ENCODE measurements at places on chromosomes 7 and 10. TPM values are rescaled to one million over a fixed set of nuclear protein-coding genes. Genes with fewer than 3 reads are reported as not detected.

DNA sequence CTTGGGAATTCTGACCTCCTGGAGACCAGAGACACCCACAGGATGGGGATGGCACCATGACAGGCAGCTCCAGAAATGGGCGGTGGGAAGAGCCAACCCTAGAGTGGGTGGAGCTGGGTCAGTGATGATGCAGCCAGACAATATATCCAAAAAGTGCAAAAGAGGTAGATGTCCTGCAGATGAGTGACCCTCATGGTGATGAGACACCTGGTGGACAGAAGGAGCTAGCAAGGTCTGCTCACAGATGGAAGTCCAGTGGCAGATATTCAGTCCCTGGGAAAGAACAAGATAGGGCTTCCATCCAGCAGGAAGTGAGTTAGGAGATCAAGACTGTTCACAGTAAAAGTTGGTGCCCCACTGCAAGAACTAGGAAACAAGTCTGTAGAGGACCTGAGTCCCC, 19.2 kb upstream of the GRB10 start:
- DNase-seq, result no peak

- DNase-seq, result no peak
These were observed 103.4 kb upstream of the ANLN start for GRCh38 chr7:36286226-36286625.

DNA sequence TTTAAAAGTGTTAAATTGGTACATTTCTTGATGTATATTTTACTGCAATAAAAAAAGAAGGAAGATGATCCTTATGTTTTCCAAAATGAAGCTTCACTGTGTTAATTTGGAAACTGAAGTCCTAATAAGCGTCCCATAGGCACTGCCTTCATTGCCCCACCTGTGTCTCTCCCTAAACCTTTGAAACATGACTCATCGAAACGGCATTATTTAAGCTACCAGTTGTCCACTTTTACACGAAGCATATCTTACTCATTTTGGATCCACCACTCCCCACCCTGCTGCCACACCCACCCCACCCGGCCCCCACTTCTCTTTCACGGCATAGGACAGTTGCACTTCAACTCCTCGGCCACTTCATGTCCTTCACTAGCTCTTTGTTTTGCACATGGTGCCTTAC, 85.5 kb downstream of the KIAA1549 start:
- DNase-seq, result no peak

GRCh38 chr10:126321440-126321839, 66.8 kb downstream of the ADAM12 start:
- DNase-seq, result no peak

DNA sequence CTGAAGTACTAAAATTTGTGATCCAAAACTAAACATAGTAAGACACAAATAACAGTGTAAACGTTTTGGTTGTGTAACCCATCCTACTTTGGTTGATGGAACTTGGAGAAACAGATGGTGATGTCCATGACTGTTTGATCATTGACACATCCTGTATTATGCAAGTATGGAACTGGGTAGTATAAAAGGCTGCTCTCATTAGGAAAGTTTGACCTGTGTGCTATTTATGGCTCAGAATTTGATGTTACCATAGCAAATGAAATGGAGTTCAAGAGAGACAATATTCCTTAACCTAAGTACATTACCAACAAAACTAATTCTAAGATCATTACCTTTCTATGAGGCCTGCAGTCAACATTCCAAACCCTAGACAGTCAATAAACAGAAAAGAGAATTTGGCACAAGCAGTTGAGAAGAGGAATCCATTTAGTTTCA, 39.9 kb downstream of the DKK1 start:
- no peak for DNase-seq

DNA sequence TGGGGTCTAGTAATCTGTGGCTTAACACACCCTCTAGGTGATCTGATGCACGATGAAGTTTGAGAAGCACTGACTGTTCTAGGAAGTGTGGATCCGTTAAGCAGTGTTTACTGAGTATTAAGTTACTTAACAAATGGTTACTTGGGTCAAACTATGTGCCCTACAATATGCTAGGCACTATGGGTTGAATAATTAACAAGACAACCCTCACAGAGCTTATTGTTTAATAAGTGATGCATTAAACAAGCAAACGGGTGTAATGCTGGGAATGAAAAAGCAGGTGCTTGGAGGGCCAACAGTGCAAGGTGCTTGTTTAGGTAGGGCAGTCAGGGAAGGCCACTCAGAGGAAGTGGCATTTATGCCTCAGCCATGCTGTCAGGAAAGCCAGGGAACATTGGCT, 378.0 kb upstream of the PODXL start:
- DNase-seq, result no peak

DNA sequence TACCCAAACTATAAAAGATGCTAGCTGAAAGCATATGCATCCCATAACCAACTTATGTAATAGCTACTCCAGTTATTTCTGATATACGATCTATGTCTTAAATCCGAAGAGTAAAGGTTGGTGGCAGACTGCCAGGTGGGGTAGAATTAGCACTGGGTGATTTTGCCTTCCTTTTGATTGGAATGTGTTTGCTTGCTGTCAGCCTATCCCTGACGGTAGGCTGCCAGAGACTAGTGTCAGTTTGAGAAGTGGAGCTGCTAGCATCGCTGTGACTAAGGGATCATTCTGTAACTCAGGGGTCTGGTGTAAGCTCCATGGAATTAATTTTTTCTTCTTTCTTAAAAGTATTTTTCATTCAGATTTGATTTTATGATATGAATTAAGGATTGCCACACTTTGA, 9.5 kb upstream of the SEM1 start:
- DNase-seq, result no peak

- DNase-seq, result no peak
These were observed 236.2 kb upstream of the PITRM1 start for GRCh38 chr10:3408603-3409365.

- no peak for DNase-seq
These were observed 71.8 kb upstream of the GSDME start for GRCh38 chr7:24828891-24829661.

DNA sequence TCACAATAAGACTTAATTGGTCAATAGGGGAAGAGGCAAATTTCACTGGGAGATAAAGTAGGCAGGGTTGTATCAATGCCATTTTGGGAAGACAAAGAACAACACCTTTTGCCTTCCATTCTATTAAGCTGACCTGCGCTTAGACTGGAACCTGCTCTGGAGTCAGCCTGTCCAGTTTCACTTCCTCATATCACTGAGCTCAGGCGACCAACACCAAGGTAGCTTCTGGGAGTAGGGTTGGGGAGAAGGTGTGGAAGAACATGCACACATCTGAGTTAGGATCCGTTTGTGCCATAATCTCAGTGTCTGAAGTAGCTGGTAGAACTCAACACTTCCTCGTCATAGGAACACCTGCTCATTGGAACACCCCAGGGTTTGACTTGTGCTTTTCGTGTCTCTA, 527.4 kb upstream of the IGFBP3 start:
- no peak for DNase-seq

GRCh38 chr10:102651455-102652169, 7.3 kb downstream of the TRIM8 start:
- peak; percentile 55 for DNase-seq

DNA sequence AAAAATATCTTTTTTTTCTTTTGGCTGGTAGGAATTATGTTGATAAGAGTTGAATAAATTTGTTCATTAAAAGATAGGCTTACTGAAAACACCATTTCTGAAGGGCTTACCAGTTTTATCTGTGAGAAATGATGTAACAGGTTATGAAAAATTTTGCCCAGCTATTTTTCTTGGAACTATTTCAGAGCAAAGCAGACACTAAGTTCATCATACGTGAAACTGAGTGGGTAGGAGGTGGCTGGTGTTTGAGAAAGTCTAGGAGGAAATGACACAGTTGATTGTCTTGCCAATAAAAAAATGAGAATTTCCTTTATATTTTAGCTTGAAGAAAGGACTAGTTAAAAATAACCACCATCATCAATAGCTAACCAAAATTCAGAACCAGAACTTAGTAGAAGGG, 6.2 kb upstream of the MRC1 start:
- no peak for DNase-seq

GRCh38 chr10:470339-471003, 219.0 kb downstream of the DIP2C start:
- DNase-seq, result peak; percentile 57

GRCh38 chr10:117964536-117964935, 82.2 kb downstream of the RAB11FIP2 start:
- DNase-seq, result no peak

- DNase-seq, result no peak
These were observed 70.7 kb upstream of the ANTXRL start for GRCh38 chr10:46216003-46216634.

- DNase-seq, result no peak
These were observed 104.6 kb downstream of the WDR37 start for GRCh38 chr10:1160561-1161314.

DNA sequence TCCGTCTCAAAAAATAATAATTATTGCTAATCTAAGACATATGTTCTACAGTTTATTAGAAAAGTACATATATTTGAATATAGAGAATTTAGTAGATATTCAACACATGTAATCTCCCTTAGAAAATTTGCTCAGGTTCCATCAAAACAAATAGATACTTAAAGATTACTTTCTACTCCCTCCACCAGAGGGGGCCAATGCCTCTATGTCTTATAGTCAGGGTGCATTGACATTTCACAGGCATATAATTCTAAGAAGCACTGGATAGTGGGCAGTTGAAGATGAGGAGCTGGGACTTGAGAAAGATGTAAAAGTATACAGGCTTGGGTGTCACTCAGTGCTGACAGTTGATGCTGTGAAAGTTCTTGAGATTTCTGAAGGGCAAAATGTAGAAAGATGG, 301.6 kb upstream of the HPS1 start:
- no peak for DNase-seq

DNA sequence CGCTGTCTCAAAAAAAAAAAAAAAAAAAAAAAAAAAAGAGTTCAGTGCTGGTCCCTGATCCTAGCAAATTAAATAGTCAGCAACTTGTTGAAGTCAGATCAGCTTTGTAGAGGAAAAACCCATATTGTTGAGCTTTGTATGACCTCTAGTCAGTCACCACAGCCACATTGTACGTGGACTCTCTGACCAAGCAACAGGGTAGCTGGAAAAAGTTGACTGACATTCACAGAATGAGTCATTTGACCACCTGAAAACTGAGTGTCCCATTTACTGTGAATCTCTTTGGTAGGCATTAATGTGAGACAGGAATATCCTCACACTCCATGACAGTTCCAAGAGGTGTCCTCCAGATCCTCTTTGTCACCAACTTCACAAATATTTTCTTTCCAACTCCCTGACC, 371.1 kb downstream of the LRRTM3 start:
- no peak for DNase-seq

GRCh38 chr10:106226142-106226541, 938.4 kb downstream of the SORCS1 start:
- DNase-seq, result no peak

DNA sequence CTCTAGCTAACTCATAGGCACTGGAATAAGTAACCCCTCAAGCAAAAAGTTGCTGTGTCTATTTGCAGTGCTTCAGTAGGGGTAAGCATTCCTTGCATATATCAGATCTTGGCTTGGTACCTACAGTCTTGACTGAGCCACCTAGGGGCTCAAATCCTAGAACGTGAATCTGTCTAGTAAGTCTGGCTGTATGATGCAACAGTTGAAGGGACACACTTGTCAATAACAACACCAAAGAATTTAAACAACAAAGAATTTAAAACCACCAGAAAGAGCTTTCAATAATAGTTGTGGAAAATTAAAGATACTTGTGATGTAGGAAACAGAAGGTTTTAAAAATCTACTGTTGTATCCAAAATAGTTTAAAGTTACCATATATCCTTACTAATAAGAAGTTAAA, 65.4 kb downstream of the EBLN1 start:
- no peak for DNase-seq

DNA sequence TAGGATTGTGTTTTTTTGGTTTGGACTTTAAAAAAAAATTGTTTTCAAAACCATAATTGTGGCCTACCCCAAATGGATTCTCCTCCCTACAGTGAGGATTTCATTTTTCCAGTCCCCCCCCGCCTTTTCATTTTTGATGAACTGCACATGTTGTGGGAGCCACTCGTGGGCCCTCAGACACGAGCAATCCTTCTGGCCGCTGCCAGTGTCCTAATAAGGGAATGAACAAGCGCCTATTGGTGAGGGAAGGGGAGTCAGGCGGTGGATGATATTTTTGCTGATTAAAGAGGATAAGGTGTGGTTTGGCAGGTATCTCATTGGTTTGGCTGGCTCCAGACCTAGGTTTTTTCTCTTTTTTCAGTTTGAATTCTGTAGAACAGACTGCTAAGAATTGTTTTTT, 78.7 kb upstream of the AGBL3 start:
- DNase-seq, result no peak

GRCh38 chr7:43085017-43085416, 27.4 kb upstream of the HECW1 start:
- DNase-seq, result no peak

The SLC26A5 gene
- 0.78 TPM for total RNA-seq

The DLX5 gene
- total RNA-seq, result 1.1 TPM

The PRKAR2B gene
- 4.8 TPM for total RNA-seq

The CDHR3 gene
- total RNA-seq, result 3.8 TPM

The TM9SF3 gene
- total RNA-seq, result 137 TPM

The ASB4 gene
- not detected for total RNA-seq

The CPA2 gene
- total RNA-seq, result 1.0 TPM

The LIPM gene
- not detected for total RNA-seq

The SLC26A3 gene
- total RNA-seq, result not detected

The NEUROG3 gene
- total RNA-seq, result not detected

The ZNF365 gene
- 2.4 TPM for total RNA-seq

The ST8SIA6 gene
- total RNA-seq, result 2.9 TPM

The SPDYE18 gene
- 1.2 TPM for total RNA-seq

The NPY gene
- not detected for total RNA-seq

All from aorta (tissue), 5 donors.